ENCODE measurements at places on chromosomes 1 and 21.

- DNase-seq = no peak
These were observed 21.4 kb downstream of the ARHGAP29 start for GRCh38 chr1:94215955-94216354.

DNA sequence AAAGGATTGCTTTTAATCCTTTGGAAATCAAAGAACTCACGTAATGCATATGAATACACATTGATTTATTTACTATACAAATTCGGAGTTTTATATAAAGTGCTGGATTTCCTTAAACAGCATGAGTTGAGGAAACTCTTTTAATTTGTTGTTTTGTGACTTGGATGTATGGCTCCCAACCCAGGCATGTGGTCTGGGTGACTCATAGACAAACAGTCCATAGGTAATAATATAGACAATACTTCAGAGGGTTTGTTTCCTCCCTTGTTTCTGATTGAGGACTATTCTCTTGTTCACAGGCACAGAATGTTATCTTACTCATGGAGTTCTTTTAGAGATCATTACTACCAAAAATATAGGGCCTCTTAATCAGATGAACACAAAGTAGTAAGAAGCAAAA, 43.8 kb downstream of the XPR1 start:
- DNase-seq = no peak

- no peak for DNase-seq
These were observed 12.1 kb upstream of the EPHA10 start for GRCh38 chr1:37776946-37777516.

GRCh38 chr1:2826316-2826715, 24.8 kb upstream of the TTC34 start:
- DNase-seq = no peak

GRCh38 chr1:41024953-41025352, 3.4 kb upstream of the SLFNL1 start:
- no peak for DNase-seq

- no peak for DNase-seq
These were observed 70.4 kb upstream of the TIAM1 start for GRCh38 chr21:31414263-31415000.

GRCh38 chr1:182198006-182198605, 136.6 kb upstream of the ZNF648 start:
- no peak for DNase-seq

DNA sequence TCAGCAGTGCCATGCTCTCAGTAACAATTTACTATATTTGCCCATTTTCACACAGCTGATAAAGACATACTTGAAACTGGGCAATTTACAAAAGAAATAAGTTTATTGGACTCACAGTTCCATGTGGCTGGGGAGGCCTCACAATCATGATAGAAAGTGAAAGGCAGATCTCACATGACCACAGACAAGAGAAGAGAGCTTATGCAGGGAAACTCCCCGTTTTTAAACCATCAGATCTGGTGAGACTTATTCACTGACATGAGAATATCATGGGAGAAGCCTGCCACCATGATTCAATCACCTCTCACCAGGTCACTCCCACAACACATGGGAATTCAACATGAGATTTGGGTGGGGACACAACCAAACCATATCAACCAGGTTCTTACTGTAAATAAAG, 112.1 kb upstream of the C1orf87 start:
- DNase-seq = no peak

- DNase-seq = no peak
These were observed 43.8 kb downstream of the DDAH1 start for GRCh38 chr1:85421179-85421578.

GRCh38 chr1:151199873-151200581, 1.7 kb downstream of the PIP5K1A start:
- DNase-seq = no peak

DNA sequence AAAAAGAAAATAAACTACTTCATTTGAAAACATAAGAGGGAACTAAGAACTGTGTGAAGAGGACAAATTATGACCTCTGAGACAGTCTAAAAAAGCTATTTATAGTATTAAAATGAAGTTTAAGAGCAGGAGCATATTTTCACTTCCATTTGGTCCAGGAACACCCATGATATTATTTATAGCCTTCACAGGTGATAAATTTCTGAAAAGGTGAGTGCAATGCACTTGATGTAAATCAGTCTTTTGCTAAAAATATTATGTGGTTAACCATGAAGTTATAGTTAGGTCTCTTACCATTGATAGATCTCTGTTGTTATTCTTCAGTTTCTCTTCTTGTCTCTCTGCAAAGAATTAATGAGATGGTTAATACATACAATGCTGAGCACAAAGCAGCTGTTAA, 14.7 kb downstream of the TMCO1 start:
- DNase-seq = no peak

GRCh38 chr1:214455479-214455878, 95.9 kb downstream of the PTPN14 start:
- DNase-seq = no peak

DNA sequence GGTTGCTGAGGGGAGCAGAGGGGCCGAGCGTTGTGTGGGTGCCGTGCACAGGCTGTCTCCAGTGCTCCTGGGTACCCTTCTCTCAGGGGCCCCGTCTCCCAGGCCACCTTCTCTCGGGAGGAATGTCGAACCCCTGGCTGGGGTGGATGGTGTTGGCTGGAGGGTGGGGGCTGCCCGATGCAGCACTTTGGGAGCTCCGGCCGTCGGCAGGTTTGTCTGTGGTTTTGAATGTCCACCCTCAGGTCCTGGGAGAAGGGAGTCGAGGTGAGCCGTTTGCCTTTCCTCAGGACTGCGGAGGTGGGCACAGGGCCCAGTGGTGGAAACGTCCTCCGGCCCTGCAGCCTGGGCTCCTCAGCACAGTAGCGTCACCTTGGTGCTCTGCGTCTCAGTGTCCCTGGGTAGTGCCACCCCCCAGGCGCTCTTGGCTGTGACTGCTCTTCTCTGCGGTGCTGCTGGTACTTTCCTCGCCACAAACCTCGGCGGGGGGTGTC, 14.5 kb downstream of the SLX9 start:
- DNase-seq = no peak

DNA sequence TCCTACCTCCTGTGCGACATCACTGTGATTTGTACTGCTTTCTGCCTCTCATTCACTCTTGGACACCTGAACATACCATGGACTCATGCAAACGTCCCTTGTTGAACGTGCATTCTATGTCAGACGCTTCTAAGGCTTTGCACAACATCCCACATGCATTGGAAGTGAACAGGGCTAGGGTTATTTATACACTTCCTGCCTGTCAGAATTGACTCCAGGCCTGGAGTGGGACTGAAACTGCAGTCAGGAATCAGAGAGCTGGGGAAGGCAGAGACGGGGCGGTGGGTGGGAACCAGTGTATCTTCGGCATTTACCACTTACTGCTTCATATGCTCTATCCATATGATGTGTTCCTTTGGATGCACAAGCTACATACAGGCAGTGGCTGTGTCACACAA, 81.4 kb upstream of the GALNT2 start:
- DNase-seq = no peak

DNA sequence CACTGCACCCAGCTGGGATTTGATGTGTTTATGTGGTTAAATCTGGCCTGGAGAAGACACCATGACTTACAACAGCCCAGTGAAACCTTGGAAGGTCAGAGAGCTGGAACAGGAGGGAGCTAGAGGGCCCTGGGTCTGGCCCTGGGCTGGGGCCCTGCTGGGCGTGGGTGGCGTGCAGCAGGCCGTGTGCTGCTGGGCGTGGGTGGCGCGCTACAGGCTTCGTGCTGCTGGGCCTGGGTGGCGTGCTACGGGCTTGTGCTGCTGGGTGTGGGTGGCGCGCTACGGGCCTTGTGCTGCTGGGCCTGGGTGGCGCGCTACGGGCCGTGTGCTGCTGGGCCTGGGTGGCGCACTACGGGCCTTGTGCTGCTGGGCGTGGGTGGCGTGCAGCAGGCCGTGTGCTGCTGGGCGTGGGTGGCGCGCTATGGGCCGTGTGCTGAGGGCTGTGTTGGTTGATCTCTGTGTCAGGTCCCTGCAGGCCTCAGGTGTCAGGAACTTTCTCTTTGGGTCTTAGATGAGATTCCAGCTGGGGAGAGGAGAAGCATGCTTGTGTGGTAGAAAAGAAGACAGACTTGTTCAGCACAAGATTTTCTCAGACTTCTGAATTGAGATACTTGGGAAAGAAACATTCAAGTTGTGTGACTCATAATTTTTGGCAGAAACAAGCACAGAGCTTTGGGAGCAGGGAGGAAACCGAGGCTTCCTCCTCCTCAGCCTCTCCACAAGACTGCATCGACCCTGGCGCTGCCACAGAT, 66.0 kb downstream of the COL18A1 start:
- no peak for DNase-seq

DNA sequence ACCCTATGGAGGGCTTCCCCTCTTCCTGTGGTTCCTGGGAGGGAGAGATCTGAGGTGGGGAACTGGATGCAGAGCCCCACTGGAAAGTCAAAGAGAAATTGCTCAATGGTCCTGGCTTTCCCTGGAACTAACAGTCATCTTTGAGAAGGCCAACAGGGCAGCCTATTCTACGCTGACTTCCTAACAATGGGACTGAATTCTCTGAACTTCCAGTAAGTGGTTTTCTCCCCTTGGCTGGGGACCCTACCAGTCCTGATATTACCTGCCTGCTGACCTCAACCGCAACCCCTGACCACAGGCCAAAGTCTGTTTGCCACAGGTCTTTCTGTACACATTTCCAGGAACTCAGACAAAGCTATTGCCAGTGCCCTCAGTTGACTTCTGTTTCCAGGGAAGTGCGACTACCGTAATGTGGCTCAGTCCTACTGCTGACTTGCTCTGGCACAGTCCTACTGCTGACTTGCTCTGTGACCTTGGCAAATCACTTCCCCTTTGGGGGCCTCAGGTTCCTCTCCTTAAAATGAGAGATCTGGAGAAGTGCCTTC, 55.3 kb downstream of the C8B start:
- DNase-seq = no peak

Data from colonic mucosa (tissue), 4 donors.